ENCODE measurements at places on chromosomes 3 and 15.

- DNase-seq = no peak
Measured at GRCh38 chr15:54307926-54308325, 329.7 kb downstream of the UNC13C start.

DNA sequence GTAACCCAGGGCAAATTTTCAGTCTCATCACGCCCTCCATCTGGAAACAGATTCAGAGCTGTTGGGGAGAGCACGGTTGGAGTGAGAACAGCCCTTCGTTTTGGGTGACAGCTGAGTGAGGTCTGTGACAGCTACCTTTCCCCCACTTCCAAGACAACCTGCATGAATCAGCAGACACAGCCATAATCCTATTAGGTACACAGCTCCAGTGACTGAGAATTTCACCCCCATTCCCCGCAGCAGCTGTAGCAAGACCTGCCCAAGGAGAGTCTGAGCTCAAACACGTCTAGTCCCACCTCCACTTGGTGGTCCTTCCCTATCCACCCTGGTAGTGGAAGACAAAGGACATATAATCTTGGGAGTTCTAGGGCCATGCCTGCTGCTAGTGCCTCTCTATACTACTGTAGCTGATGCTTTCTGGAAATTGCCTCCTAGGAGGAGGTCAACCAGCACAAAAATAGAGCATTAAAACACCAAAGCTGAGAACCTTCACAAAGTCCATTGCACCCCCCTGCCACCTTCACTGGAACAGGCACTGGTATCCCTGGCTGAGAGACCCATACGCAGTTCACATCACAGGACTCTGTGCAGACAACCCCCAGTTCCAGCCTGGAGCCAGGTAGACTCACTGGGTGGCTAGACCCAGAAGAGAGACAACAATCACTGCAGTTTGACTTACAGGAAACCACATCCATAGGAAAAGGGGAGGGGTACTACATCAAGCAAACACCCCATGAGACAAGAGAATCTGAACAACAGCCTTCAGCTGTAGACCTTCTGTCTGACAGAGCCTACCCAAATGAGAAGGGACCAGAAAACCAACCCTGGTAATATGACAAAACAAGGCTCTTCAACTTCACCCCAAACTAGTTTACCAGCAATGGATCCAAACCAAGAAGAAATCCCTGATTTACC is 448.6 kb upstream of the CBLB start:
- DNase-seq = no peak

- no peak for DNase-seq
Measured at GRCh38 chr3:168495270-168495669, 399.5 kb upstream of the GOLIM4 start.

DNA sequence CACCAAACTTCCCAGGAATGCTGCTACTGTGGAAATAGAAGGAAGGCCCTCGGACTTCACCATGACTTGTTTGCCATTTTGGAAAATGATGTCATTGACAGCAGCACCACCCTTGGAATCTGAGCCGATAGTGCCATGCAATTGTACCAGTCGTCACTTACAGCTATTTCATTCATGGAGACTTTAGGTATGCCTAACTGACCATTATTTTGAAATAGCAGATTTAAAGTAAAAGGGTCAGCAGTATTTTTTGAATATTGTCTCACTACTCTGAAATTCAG is 66.0 kb upstream of the ARL8B start:
- no peak for DNase-seq

DNA sequence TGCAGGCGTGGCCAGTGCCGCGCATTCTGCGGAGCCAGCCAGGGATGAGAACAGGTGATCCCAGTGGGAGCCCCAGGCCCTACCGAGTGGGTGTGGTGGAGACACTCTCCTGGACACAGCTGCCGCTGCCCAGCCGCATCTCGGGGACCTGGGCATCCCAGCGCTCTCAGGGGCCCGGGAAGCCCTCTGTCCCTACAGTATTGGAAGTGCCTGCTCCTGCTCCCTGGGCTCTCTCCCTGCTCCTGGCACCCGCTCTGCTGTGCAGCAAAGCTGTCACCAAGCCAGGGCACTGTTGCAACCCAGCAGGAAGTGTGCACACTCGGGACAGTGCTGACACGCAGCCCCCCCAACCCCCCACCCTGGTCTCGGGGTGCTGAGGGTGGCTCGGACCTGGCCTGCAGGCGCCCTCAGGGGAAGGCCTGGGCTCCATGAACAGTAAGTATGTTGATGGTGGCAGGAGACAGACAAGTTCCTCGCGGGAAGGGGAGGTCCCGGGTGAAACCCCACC is 1177.4 kb upstream of the GBE1 start:
- no peak for DNase-seq

GRCh38 chr15:57911247-57911646 is 154.3 kb downstream of the ALDH1A2 start:
- DNase-seq = no peak

DNA sequence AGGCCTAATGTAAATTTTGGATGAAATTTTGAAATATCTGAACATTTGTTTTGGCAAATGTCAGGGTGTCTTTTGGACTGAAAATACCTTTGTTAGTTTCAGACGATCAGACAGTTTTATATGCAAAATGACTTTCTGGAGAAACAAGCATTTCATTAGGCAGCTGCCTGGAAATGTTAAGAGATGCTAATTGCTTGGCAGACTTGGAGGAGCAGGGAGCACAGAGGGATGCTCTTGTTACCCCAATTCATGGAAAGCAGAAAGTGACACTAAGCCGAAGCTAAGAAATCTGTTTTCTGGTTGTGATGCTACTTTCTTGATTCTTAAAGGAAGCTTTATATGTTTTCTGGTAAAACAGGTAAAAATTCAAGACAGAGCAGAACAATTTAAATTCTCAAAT is 204.3 kb upstream of the GBE1 start:
- DNase-seq = no peak

DNA sequence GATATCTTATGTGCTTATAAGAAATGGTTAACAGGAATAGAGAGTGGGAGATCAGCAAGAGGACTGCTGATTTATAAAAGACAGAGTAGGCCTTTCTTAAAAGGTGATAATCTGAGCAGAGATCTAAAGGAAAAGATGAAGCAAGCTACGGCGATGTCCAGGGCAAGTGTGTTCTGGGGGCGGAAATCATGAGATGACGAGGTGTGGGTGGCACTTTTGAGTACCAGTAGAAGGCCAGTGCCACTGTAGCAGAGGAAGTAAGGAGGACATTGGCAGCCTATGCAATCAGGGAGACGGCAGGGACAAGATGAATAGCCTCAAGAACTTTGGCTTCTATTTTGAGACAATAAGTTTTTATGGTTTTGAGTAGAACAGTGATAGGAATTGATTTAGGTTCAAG is 492.4 kb downstream of the FHIT start:
- no peak for DNase-seq

DNA sequence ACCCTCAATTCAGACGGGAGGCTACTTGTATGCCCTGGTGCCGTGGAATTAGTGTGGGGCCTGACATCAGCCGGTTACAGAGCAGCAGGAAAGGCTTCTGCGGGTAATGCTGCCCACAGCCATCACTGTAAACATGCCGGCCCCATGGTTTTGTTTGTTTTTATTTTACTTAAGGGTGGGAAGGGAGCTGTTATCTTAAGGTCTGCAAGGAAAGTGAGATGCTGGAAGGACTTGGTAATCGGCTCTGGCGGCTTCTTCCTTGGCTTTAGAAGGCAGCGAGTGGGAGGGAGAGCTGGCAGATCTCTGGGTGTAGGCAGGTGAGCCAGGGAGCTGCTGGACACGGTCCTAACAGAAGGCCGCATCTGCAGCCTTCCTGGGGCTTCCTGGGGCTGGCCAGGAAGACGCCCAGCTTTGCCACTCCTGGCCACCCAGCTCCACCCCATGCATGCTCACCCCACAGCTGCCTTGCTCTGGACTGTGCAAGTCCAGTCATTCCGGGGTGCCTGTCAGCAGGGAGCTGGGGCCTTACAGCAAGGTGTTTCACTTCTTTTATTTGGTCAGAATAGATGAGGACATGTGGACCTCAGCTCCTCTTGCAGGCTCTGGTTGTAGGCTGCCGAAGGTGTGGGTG is 54.1 kb upstream of the FURIN start:
- DNase-seq = no peak

- no peak for DNase-seq
Measured at GRCh38 chr3:99951701-99952100, 134.0 kb downstream of the CMSS1 start.

GRCh38 chr3:112086875-112087524 is 811 bp downstream of the C3orf52 start:
- DNase-seq = no peak

DNA sequence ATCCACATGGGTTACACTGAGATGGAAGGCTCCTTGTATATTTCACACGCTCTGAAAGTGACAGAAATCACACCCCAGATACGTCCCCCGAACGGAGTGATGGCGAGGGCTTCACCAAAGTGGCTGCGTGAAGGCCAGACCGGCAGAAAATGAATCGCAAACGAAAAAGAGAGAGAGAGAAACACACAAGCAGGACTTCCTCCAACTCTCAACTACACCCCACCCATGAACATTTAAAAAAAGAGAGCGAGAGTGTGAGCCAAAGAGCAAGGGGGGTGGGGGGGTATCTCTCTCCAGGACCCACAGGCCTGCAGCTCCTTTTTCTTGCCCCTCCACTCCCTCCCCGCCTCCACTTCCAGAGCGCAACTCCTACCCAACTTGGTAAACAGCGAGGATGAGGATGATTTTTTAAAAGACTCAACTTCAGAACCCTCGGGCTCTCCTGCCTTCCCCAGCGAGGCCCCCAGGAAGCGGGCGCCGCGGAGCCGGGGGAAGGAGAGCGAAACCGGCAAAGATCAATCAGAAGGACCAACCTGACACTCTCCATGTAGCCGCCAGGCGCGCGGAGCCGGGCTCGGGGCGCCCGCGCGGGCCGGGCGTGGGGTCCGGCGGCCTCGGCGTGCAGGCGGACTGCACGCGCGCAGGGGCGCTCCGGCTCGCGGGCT is 519.1 kb downstream of the FOXP1 start:
- no peak for DNase-seq

DNA sequence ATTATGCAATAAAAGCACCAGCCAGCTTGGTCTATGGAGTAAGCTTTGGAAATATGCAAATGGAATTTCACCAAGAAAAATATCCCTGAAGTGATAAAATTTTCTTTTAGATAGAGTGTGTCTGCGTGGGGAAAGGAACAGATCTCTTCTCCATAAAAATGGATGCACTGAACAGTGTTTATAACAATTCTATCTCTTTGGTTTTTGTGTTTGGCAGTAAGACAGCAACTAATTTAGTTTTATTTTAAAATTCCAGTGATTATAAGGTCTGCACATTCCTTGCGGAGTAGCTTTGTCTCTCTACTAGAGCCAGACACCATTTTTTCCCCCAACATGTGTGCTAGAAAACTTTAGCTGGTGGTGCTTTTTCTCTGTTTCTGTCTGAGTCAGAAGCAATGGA is 712.4 kb downstream of the GRM7 start:
- DNase-seq = no peak

GRCh38 chr3:49593041-49593440 is 38.8 kb downstream of the BSN start:
- DNase-seq = no peak

- DNase-seq = no peak
Measured at GRCh38 chr3:172298247-172298646, 150.0 kb downstream of the GHSR start.

DNA sequence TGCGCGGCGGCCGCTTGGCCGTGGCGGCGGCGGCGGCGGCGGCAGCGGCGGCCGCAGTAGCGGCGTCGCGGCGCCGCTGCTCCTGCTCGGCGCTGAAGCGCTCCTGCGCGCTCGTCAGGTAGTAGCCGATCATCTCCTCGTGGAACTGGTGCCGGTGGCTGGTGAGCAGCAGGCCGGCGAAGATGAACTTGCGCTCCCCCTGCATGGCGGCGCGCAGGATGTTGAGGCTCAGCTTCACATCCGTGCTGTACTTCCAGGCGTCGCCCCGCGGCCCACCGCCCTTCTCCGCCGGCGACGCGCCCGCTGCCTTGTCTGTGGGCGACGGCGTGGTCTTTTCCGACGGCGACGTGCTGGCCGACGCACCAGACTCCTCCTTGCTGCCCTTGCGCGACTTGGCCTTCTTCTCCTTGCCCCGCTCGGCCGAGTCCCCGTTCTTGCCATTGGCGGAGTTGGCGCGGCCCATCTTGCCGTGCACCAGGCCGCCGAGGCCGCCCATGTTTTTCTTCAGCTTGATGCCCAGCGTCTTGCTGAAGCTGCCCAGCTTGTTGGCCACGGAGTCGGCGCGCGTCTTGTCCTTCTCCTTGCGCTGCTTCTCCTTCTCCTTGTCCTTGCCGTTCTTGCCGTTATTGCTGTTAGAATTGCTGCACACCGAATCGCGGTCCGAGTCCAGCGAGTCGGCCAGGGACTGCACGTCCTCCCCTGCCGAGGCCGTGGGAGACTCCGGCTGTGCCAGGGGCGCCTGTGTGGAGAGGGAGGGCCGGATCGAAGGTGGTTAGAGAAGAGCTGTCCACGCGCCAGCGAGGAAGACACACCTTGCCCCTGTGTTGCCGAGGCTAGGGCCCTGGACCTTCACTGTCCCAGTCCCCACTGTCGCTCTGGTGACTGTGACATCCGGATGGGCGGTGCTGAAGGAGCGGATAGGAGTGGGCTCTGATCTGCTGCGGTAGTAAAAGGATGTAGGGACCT is 157.6 kb downstream of the KLF13 start:
- DNase-seq = no peak

DNA sequence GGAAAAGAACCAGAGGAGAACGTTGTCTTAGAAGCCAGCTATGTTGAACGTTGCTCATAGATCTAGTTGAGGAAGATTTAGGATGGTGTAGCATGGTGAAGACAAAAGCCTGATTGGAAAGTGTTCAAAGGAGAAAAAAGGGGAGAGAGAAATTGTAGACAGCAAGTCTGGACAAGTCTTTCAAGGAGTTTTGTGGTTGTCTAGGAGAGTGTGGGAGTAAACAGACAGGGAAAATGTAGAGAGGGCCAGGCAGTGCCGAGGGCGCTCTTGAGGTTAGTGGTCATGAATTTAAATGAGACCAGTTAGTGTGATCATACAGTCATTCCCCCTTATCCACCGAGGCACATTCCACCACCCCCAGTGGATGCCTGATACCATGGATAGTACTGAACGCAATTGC is 167.5 kb upstream of the IL12A start:
- no peak for DNase-seq

- no peak for DNase-seq
Measured at GRCh38 chr3:25454005-25454927, 26.2 kb downstream of the RARB start.

- DNase-seq = no peak
Measured at GRCh38 chr15:81126892-81127291, 7.2 kb upstream of the CFAP161 start.

DNA sequence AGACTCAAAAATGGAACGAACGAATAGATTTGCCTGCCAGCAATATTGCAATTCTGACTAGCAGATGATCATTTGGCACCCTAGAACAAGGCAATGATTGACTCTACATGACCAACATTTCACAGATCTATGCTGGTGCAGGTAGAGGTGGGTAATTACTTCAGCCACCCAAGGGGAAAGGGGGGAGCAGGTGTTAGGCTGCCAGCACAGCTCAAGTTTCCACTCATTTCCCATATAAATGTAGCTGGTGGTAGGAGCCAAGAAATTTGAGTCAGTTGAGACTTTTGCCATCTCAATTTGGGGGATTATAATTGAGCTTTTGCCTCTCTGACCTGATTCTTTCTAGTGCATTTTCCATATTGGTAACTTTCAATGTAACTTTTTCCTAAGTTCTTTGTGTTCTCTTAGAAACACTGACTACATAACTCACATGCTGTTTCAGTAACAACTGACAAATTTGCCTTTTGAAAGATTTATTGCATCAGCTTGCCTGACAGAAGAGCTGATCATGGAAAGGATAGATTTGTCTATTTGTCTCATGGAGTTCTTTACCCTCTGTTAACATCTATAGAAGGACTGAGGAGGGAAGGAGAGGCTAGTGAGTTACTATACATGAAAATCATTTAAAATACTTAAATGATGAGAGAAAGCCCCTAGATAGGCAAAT is 902.5 kb downstream of the ZPLD1 start:
- no peak for DNase-seq

- DNase-seq = no peak
Measured at GRCh38 chr15:67413770-67414390, 107.1 kb upstream of the C15orf61 start.

All from stimulated activated CD4-positive, alpha-beta T cell treated with anti-CD3 and anti-CD28 coated beads, Interleukin-1b, Interleukin-23, amount 100 ng/mL, for 1 hour (primary cell).